ENCODE measurements at places on chromosomes 6 and 20.

DNA sequence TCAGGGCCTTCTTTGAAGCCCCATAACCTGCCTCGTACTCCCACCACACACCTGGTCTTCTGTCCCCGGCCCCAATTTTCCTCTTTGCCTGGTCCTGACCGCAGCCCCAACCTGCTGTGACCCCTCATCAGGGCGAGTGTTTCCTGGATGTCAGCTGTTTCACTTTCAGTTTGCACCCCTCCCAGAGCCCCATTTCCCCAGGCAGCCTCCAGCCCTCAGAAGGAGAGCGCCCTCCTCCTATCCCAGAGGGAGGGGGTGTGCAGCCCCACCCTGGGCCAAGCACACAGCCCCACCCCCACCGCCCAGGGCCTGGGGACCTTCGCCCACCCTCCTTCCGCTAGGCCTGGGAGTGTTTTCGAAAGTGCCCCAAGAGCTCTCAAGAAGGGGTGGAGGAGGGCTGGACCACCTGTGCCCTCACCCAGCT is 1.5 kb downstream of the BAK1 start:
- DNase-seq, result no peak

DNA sequence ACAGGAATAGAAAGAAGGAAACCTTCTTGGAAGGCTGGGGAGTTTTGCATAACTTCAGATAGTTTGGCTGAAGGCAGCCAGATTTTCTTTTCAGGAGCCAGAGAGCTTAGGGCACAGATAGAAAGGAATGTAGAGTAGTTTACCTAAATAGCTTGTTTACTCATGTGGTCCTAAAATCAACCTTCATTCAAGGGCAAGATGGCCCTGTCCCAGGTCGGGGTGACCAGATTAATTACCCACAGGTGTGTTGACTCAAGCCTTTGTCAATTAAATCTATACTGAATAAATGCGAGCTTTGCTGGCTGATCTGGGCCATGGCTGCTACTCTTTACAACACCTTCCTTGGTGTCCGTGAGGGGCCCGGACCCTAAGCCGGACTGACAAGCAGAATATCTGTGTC is 792.0 kb upstream of the MAN1A1 start:
- DNase-seq, result no peak

DNA sequence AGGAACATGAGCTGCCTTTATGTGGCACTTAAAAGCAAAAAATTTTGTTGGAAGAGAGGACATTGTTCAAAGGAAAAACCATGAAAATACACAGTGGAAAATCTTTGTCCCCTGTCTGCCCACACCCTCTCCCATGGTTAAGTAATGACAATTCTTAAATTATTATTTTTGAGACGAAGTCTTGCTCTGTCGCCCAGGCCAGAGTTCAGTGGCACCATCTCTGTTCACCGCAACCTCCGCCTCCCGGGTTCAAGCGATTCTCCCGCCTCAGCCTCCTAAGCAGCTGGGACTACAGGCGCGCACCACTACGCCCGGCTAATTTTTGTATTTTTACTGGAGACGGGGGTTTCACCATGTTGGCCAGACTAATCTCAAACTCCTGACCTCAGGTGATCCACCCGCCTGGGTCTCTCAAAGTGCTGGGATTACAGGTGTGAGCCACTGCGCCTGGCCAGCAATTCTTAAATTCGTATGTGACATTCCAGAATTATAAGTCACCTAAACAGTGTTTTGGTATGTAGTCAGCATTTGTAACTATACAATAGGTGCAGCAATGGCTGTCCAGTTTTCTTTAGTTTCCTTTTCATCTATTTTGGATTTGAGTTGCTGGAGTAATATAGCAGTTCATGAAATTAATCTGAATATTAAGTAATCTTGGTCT is 636 bp upstream of the SSR1 start:
- no peak for DNase-seq

- no peak for DNase-seq
Observed at GRCh38 chr6:45439459-45439858, 61.7 kb upstream of the SUPT3H start.

DNA sequence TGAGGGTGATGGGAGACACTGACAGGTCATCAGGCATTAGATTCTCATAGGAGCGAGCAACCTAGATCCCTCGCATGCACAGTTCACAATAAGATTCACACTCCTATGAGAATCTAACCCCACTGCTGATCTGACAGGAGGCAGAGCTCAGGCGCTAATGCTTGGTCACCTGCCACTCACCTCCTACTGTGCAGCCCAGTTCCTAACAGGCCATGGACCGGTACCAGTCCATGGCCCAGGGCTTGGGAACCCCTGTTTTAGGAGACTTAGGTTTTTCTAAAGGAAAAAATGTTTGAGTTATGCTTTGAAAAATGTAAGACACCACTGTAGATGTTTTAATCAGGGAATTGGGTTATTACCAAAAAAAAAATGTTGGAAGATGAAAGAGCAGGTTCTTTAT is 6.7 kb downstream of the HLA-E start:
- no peak for DNase-seq

DNA sequence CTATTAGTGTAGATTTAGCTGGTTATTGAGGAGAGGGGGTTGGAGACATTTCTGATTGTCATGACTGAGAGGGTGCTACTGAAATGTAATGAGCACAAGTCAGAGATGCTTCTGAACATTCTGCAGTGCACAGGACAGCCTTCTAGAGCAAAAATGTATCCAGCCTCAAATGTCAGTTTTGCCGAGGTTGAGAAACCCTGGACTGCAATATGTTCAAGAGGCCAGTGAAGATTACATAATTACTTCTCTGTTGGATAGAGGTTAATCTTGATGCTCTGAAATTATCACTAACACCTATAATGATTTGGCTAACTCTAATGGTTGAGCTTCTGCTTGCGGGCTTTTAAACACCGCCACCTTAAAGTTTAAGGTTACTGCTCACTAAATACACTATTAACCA is 3.4 kb upstream of the DUSP22 start:
- no peak for DNase-seq

- DNase-seq, result no peak
Observed at GRCh38 chr20:50376179-50376887, 133.8 kb upstream of the PTPN1 start.

- DNase-seq, result no peak
Observed at GRCh38 chr6:33203443-33204164, 851 bp upstream of the HSD17B8 start.

- DNase-seq, result no peak
Observed at GRCh38 chr20:52482044-52482443, 290.5 kb upstream of the ZFP64 start.

DNA sequence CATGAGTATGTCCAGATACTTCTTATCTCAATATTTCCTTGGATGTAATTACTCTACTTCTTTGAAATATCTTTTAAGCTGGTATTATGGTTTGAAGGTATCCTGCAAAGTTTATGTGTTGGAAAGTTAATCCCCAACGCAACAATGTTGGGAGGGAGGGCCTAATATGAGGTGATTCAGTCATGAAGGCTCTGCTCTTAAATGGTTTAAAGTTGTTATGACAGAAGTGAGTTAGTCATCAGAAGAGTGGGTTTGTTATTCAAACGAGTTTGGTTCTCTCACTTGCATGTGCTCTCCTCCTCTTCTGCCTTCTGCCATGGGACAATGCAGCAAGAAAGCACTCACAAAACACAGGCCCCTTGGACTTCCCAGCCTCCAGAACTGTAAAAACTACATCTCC is 176.3 kb downstream of the KCNQ5 start:
- DNase-seq, result no peak

DNA sequence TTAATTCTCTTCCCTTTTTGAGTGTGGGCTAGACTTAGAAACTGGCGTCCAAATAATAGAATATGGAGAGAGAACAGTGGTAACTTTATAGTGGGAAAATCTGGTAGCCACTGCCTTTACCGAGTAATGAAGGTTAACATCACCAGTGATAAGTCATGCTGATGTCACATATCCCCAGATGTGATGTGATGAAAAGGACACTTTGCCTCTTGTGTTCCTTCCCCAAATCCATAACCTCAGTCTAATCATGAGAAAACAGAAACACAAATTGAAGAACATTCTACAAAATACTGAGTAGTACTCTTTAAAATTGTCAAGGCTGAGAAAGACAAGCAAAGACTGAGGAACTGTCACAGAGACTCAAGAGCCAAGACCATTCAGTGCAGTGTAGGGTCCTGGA is 17.8 kb downstream of the ANKS1A start:
- no peak for DNase-seq

GRCh38 chr20:32607727-32608663 is 22.9 kb upstream of the NOL4L start:
- no peak for DNase-seq

DNA sequence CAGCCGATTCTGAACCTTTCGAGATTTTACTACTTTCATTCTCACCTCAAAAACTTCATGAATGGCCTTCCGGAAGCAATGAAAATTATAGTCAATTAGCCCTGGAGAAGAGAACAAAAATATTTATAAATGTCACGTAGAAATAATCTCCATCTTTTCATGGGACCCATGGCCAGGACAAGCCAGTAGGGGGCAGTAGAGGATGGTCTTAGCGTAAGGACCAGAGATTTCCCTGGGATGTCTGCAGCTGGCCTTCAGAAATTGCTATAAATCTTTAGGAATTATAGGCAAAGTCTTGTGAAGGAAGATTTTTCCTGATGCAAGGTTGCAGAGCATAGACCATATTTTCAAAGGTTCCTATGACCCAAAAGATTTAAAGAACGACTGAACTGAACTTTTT is 15.6 kb upstream of the UBE2J1 start:
- DNase-seq, result peak; percentile 31

DNA sequence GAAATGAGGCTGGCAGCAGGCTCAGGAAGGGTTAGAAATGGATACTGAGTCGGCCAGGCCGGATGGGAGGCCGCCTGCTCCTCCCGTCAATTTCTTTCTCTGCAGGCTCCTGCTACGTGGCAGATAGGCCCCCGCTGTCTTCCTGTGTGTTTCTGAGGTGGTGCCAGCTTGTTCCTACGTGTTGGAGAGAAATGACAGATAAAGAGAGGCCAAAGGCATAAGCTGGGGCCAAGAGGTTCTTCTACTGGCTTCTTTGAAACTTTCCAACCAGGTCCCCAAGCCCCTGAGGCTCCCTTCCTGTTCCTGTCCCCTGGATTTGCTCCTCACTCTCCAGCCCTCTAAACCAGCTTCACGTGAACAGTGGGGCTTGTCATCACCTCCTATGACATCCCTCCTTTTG is 76.8 kb downstream of the TCP11 start:
- no peak for DNase-seq

GRCh38 chr6:155313602-155314091 is 637 bp downstream of the TFB1M start:
- peak; percentile 14 for DNase-seq

GRCh38 chr6:47403801-47404200 is 73.8 kb upstream of the CD2AP start:
- DNase-seq, result no peak

- DNase-seq, result no peak
Observed at GRCh38 chr6:36428911-36429310, 13.7 kb downstream of the PXT1 start.

DNA sequence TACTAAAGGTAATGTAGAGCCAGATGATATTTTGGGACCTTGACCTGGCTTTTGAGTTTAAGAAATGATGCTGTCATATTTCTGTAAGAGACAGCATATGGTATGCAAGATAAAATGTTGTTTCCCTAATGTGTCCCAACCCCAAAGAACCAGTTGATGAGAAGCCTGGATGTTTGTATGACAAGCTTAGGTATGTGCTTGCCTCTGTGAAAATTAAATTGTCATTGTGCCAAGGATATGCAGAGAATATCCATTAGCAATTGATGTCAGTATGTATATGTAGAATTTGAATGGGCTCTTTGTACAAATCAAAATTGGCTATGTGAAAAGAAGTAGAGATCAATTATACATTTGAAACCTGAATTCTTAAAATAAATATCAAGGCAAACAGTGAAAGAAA is 650.8 kb upstream of the EYS start:
- DNase-seq, result no peak

GRCh38 chr6:144063246-144063743 is 32.1 kb downstream of the SF3B5 start:
- no peak for DNase-seq

- DNase-seq, result no peak
Observed at GRCh38 chr6:65896140-65896539, 189.1 kb upstream of the EYS start.

DNA sequence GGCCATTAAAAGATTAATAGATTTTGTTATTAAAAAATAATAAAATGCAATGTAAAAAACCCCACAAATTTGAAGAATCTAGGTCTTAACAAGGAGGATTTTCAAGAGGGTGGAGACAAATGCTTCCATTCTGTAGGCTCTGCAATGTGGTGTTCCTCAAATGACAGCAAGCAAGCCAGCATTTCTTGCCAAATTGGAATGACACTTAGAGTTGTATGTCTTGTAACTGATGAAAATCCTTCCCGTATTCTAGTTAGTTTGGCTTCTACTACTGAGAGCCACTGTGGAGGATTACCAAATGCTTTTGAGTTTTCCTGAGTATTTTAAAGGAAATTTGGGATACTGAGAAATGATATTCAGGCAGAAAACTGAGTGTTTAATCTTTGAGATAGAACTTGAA is 1225.5 kb upstream of the CITED2 start:
- no peak for DNase-seq

DNA sequence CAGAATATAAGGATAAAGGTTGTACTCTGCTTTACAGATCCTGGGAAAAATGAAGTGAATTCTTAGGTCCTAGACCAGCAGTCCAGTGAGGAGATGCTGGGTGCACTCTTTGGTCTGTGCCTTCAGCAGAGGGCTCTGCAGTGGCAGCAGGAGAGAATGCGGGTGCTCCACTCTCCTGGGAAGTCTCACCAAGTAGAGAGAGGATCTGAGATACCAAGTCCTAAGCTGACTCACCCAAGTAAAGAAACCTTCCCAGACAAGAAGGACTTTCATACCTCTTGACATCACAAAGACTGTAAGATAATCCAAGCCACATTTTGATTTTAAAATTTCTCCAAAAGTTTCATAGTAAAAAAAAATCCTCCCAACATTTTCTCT is 116.9 kb upstream of the EMILIN3 start:
- DNase-seq, result peak; percentile 32

GRCh38 chr20:44465001-44465560 is 10.6 kb upstream of the TTPAL start:
- no peak for DNase-seq

GRCh38 chr6:133187657-133188453 is 53.3 kb upstream of the EYA4 start:
- DNase-seq, result peak; percentile 50

DNA sequence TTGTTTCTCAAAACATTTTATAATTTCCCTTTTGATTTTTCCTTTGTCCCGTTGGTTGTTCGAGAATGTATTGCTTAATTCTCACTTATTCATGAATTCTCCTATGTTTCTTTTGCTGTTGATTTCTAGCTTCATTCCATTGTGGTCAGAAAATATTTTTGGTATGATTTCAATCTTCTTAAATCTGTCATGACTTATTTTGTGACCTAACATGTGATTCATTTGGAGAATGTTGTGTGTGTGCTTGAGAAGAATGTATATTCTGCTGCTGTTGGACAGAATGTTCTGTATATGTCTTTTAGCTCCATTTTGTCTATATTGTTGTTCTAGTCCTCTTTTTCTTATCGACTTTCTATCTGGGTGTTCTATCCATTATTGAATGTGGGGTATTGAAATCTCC is 286.2 kb upstream of the RNF217 start:
- peak; percentile 83 for DNase-seq

Data from fibroblast of skin of right quadriceps (primary cell).